ENCODE measurements at places on chromosomes 1 and 21.

GRCh38 chr1:47948126-47948525 lies 49.1 kb downstream of the TRABD2B start:
- DNase-seq: no peak

DNA sequence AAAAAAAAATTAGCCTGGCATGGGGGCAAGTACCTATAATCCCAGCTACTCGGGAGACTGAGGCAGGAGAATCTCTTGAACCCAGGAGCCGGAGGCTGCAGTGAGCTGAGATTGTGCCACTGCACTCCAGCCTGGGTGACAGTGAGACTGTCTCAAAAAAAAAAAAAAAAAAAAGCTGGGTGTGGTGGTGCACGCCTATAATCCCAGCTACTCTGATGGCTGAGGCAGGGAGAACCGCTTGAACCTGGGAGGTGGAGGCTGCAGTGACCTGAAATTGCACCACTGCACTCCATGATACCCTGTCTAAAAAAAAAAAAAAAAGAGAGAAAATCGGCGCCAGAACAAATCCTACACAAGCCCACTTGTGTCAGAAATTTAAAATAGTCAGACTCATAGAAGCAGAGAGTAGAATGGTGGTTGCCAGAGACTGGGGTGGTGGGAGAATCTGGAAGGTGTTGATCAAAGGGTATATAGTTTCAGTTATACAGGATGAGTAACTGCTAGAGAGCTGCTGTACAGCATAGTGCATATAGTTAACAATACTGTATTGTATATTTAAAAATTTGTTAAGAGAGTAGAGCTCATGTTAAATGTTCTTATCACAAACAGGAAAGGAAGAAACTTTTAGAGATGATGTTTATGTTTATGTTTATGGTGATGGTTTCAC lies 9.6 kb downstream of the DIP2A start:
- DNase-seq: no peak

GRCh38 chr1:86868477-86868876 lies 45.4 kb downstream of the SELENOF start:
- no peak for DNase-seq

DNA sequence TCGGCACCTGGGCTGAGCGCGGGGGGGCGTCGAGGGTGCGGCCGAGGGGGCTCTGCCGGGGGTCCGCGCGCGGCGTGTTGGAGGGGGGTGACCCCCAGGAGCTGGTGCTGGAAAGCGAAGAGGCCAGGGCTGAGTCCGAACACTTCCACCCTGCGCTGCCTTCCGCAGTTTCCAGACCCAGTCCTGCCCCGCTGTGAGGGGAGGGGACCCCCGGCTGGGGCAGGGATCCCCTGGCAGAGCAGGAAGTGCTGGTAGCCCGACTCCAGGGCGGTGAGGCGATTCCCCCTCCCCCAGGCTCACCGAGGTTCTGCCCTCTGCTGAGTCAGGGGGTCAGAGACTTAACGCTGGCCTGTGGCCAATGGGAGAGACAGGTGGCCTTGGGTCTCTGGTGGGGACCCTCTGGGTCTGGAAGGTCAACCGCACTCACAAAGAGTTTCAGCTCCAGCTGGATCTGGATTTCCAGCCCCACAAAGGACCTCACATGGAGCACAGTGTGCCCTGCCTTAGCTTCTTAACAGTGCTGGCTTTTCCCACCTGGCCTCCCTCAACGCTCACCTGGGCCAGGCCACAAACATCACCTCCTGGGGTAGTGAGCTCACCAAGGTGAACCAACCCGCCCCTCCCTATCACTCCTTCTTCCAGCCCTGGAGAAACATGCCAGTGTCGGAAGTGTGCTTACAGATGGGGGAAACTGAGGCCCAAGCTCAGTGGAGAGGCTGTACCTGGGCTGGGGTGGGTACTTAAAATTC lies 39.8 kb upstream of the SYNC start:
- DNase-seq: peak; percentile 51

- peak; percentile 81 for DNase-seq
Measured at GRCh38 chr1:205430696-205431305, 8.9 kb upstream of the LEMD1 start.

DNA sequence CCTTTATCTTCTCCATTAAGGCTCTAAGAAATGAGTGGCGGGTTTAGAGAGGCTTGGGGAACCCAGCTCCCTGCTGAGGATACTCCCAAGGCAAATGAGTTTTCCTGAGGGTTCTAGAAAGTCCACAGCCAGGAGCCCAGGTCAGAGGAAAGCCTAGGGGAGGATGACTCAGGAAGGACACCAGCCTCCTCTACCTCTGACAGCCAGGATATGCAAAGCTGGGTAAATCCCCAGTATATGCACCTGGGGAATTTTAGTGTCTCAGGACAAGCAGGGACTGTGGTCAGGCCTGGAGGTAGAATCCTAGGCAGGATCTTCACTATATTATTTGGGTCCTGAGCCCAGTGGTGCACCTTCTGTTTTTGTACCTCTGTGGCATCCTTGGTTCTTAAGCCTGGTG lies 23.5 kb upstream of the WNT4 start:
- DNase-seq: no peak

DNA sequence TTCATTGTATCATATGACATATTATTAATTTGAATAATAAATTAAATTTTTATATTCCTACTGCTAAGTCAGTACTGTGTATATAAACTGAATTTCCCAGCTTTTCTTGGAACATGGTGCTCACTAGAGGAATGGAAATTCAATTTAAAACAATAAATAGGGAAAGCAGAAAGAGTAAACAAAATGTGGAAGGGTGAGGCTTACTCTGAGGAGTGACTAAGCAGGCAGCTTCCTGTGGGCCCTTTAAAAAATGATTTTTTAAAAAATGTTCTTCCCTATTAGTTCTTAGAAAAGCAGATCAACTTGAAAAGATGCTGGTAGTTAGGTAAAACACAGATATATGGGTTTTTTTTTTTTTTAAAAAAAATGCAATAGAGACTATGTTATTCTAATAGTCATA lies 49.5 kb upstream of the S1PR1 start:
- DNase-seq: no peak

- no peak for DNase-seq
Measured at GRCh38 chr1:231522038-231522437, 6.4 kb upstream of the TSNAX start.

GRCh38 chr1:194919146-194919545 lies 1689.1 kb downstream of the KCNT2 start:
- no peak for DNase-seq

GRCh38 chr1:165212229-165212628 lies 144.3 kb downstream of the LMX1A start:
- no peak for DNase-seq
